ENCODE measurements at places on chromosomes 11 and 22. TPM values are rescaled to one million over a fixed set of nuclear protein-coding genes. Genes with fewer than 3 reads are reported as not detected.

DNA sequence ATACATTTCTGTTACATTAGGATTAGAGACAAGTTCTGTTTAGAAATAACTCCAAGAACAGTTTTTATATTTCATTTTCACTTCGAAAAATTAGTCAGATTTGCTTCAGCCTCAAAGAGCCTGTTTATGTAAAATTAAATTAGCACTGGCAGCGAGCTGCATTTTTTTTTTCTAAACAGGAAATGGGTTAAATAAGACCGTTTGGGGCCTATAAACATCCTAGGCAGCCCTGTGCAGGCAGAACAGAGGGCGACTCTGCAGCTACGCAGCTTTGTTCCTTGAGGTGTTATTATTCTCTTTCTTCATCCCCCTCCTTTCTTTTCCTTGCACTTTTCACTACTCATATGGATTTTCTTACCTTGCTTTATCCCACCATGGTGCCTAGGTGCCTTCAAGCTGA, 48.7 kb downstream of the CWC15 start:
- no peaks in the 10 kb centered on the region for H3K27me3 ChIP-seq
- no peak overlapping the region for H3K4me3 ChIP-seq
- H3K4me1 ChIP-seq, result peaks cover 41% of the 10 kb centered on the region
- peak overlapping the region; percentile 34 for H3K27ac ChIP-seq
- no peak for DNase-seq

DNA sequence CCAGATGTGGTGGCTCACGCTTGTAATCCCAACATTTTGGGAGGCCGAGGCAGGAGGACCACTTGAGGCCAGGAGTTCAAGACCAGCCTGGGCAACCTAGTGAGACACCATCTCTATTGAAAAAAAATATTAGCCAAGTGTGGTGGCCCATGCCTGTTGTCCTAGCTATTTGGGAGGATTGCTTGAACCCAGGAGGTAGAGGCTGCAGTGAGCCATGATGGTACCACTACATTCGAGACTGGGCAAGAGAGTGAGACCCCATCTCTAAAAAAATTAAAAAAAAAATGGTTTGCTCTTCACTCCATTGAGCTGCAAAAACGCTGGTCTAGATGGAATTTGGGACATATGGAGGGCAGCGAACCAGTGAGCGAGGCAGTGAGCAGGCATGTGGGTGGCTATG, 21.6 kb upstream of the SOX10 start:
- no peaks in the 10 kb centered on the region for H3K36me3 ChIP-seq
- DNase-seq, result no peak
- H3K27ac ChIP-seq, result no peak overlapping the region
- H3K4me1 ChIP-seq, result no peaks in the 10 kb centered on the region
- H3K27me3 ChIP-seq, result no peaks in the 10 kb centered on the region

- peaks cover 52% of the 10 kb centered on the region for H3K4me1 ChIP-seq
- H3K36me3 ChIP-seq, result no peaks in the 10 kb centered on the region
- no peak for DNase-seq
- peak overlapping the region; percentile 88 for H3K27ac ChIP-seq
- no peaks in the 10 kb centered on the region for H3K27me3 ChIP-seq
Measured at GRCh38 chr11:12088047-12088481, 22.3 kb upstream of the MICAL2 start.

DNA sequence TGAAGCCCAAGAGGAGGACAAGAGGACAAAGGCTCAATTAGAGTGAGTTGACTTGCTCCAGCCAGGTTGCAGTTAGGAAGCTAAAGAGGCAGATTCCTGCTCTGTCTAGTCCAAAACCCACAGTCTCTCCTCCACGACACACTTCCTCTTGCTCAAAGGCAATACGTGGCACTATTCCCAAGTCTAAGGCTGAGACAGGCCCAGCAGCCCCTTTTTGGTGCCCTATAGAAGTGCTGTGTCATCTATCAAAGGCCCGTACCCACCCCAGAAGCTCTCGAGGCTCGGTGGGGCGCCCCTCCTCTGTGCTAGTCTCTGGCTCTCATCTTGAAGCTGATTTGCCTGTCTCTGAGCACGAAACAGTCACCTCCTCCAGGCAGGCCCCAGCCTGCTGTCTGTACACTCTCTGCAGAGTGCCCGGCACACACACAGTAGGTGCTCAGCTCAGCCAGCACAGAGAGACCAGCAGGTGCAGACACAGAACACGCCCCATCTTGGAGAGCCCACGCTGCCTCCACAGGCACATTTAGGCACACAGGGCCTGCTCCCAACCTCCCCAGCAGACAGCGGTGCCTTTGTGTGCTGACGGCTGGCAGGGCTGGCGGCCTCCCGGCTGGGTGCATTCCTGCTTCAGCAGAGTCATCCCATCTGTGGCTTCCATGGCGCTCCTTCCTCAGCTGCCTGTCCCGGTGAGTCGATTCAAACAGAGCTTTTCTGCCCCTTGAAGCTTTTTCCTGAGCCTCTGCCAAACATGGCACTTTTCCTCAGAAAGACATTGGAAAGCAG, 52.8 kb downstream of the MYH9 start:
- H3K27ac ChIP-seq, result peak overlapping the region; percentile 97
- no peaks in the 10 kb centered on the region for H3K27me3 ChIP-seq
- no peaks in the 10 kb centered on the region for H3K36me3 ChIP-seq
- no peak for DNase-seq

Gene TPST2
- total RNA-seq, result 96.3 TPM

Gene FBLN1
- 1,019 TPM for total RNA-seq

GRCh38 chr22:23093051-23093788, 22.9 kb downstream of the GNAZ start:
- H3K27ac ChIP-seq, result no peak overlapping the region
- DNase-seq, result no peak
- no peak overlapping the region for H3K4me3 ChIP-seq
- H3K4me1 ChIP-seq, result peaks cover 6% of the 10 kb centered on the region

Gene B4GALNT4
- total RNA-seq, result 15.5 TPM

Gene ZNF215
- 2.0 TPM for total RNA-seq

GRCh38 chr11:123622576-123622975, 31.8 kb downstream of the SCN3B start:
- H3K36me3 ChIP-seq, result no peaks in the 10 kb centered on the region
- DNase-seq, result no peak
- H3K27ac ChIP-seq, result no peak overlapping the region
- H3K4me1 ChIP-seq, result no peaks in the 10 kb centered on the region
- H3K4me3 ChIP-seq, result no peak overlapping the region
- no peaks in the 10 kb centered on the region for H3K27me3 ChIP-seq

All from vagina (tissue), 2 donors.